ENCODE measurements at places on chromosomes 5 and 9. TPM values are rescaled to one million over a fixed set of nuclear protein-coding genes. Genes with fewer than 3 reads are reported as not detected.

TMEM171 gene
- total RNA-seq = not detected

WDR36 gene
- total RNA-seq = 44.1 TPM

CTSV gene
- 1.4 TPM for total RNA-seq

DMRT3 gene
- not detected for total RNA-seq

CDKN2A gene
- 3.9 TPM for total RNA-seq

INSL6 gene
- total RNA-seq = not detected

DNA sequence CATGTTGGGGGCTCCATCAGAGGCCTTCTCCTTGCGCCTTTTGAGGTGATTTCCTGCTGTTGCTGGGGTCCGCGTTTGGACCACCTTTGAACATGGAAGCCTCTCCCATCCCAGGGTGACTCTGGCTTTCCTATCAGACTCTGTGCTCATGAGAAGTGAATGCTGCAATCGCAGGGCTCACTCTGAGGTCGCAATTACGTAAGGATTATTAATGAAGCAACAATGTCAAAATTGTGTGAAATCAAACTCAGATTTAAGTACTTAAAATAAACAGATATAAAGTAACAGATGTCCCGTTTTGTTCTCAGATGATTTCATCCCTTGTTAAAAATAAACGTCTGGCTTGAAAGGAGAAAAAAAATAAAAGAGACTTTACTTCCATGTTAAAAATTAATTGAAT lies 634.2 kb downstream of the BNC2 start:
- DNase-seq = no peak

DNA sequence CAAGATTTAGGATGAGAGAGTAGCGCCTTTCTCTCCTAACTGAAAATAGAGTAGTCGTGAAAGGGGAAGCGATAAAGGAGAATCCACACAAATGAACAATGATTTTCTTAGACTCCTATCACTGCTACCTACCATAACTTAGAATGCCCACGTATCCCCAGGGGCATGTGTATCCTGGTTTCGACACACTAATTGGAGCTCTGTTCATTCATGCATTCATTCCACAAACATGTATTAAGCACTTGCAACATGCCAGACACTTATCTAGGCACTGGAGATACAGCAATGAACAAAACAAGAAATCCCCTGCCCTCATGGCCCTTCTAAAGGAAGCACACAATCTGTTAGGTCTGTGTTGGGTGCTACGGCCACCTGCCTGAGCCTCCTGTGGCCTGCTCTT lies 40.0 kb downstream of the ARL15 start:
- no peak for DNase-seq

Data from activated CD4-positive, alpha-beta memory T cell treated with anti-CD3 and anti-CD28 coated beads for 36 hours (primary cell).